ENCODE measurements at places on chromosomes 16 and 17.

DNA sequence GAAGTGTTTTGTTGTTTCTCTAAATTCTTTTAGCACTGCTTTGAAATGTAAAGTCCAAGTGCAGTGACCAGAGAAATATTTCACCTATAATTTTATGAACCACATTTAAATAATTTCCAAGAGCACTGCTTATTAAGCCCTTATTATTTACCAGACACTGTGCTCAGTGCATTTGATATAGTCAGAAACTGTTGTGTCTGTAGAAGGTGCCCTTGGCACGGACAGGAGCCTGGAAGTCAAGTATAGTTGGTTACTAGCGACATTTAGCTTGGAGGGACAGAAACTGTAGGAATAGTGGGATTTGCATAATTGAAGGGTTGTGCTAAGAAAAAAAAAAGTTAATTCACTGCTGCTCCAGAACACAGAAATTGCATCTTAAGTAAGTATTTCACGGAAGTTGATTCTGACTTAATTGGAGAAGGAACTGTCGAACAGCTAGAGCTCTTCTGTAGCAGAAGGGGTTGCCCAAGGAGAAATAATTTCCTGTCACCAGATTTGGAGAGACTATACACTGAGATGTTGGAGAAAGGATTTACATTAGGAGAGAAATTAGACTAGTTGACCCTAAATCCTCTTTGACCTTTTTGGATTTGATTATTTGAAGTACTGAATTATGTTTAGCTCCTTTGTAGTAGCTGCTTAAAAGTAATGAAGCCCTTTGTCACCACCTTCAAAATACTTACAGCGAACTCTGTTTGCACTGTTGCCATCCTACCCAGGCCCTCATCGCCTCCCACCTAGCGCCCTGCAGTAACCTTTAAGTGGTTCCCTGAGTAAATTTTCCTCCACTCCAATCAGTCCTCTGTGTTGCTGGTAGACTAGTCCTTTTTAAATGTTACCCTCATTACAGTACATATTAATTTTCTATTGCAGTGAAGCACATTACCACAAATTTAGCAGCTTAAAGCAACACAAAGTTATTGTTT, 25.6 kb downstream of the COX10 start:
- no peak for DNase-seq

- no peak for DNase-seq
Observed at GRCh38 chr16:65101009-65101408, 20.9 kb downstream of the CDH11 start.

- no peak for DNase-seq
Observed at GRCh38 chr17:52024300-52024870, 134.1 kb downstream of the CA10 start.

GRCh38 chr16:87715231-87715630, 50.6 kb downstream of the KLHDC4 start:
- no peak for DNase-seq

GRCh38 chr16:56673921-56674320, 4.3 kb downstream of the MT1H start:
- DNase-seq, result no peak

DNA sequence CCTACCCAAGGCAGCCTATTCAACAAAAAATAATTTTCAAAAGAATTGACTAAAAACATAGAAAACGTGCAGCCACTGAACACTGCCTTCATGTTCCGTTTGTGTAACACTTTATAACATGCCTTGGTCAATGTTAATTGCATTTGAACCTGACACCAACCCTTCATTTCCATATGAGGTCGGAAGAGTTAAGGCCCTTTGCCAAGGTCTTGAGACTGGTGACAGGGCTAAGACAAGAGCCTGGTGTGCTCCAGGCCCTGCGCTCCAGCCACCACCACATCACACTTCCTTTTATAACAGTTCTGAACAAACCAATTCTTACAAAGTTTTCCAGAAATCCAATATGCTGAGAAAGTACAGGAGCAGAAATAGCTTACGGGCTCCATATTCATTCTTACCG, 4.2 kb downstream of the BBS2 start:
- DNase-seq, result no peak

DNA sequence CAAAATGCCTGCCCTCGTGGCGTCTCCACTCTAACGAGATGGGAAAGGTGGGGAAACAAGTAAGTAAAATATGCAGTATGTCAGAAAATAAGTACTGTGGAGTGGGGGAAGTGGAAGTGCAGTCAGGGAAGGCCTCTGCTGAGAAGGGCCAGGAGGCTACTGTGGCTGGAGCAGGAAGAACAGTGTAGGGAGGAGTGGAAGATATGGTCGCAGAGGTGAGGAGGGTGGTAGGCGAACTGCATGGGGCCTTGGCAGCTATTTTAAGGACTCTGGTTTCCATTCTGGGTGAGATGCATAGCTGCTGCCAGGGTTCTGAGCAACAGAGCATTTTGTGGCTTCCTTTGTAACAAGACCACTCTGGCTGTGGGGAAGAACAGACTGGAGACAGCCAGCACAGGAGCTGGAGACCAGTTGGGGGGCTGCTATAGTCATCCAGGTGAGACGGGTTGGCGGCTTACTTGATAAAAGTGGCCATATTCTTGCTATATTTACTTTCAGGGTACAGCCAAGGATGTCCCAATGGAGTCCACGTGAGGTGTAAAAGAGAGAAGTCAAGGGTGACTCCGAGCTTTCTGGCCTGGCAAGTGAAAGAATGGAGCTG, 42.6 kb downstream of the CYTH1 start:
- no peak for DNase-seq

DNA sequence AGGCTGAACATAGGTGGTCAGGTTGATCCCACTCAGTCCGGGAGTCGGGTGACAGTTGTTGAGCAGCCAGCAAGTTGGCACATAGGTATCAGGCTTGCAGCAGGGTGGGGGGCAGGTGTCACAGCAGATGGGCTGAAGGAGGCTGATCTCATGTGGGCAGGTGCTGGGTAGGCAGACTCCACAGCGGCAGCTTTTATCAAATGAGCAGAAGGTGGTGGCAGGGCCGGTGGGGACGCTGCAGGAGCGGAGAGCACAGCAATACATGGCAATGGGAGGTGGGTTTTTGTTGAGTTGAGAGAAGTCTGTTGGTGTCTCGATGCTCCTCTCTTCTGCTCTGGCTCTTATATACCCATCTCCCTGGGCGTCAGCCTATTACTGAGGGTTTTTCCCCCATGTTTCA, at the start of gene KRTAP3-1:
KRTAP3-1 (minus strand) TSS at position 318 of the 400 bp plus-strand sequence; CDS start at position 264, 54 bp downstream.
- no peak for DNase-seq

- no peak for DNase-seq
Observed at GRCh38 chr17:74963656-74964055, 8.9 kb downstream of the HID1 start.

All from naive thymus-derived CD8-positive, alpha-beta T cell (primary cell).